Stomach (tissue), 19 donors: ENCODE measurements at places on chromosomes 1 and 21. TPM values are rescaled to one million over a fixed set of nuclear protein-coding genes. Genes with fewer than 3 reads are reported as not detected.
A peak's percentile ranks its signal among the peaks of the same experiment; 100 is the strongest.

The KCNN3 gene
- total RNA-seq = 3.5 TPM

The FCAMR gene
- total RNA-seq = not detected

The FCRL6 gene
- total RNA-seq = not detected

The TEX38 gene
- not detected for total RNA-seq

The PODN gene
- total RNA-seq = 147 TPM

The RIIAD1 gene
- not detected for total RNA-seq

The CSMD2 gene
- not detected for total RNA-seq

The USH2A gene
- total RNA-seq = not detected

- H3K27ac ChIP-seq = no peak overlapping the region
- peaks cover 92% of the 10 kb centered on the region for H3K27me3 ChIP-seq
- no peak overlapping the region for H3K4me3 ChIP-seq
- DNase-seq = peak; percentile 92
- no peaks in the 10 kb centered on the region for H3K36me3 ChIP-seq
Measured at GRCh38 chr1:63327417-63328054, 5.2 kb downstream of the FOXD3 start.

- peaks cover 36% of the 10 kb centered on the region for H3K36me3 ChIP-seq
- no peaks in the 10 kb centered on the region for H3K4me1 ChIP-seq
- DNase-seq = no peak
Measured at GRCh38 chr1:20814534-20814871, 27.4 kb upstream of the HP1BP3 start.

DNA sequence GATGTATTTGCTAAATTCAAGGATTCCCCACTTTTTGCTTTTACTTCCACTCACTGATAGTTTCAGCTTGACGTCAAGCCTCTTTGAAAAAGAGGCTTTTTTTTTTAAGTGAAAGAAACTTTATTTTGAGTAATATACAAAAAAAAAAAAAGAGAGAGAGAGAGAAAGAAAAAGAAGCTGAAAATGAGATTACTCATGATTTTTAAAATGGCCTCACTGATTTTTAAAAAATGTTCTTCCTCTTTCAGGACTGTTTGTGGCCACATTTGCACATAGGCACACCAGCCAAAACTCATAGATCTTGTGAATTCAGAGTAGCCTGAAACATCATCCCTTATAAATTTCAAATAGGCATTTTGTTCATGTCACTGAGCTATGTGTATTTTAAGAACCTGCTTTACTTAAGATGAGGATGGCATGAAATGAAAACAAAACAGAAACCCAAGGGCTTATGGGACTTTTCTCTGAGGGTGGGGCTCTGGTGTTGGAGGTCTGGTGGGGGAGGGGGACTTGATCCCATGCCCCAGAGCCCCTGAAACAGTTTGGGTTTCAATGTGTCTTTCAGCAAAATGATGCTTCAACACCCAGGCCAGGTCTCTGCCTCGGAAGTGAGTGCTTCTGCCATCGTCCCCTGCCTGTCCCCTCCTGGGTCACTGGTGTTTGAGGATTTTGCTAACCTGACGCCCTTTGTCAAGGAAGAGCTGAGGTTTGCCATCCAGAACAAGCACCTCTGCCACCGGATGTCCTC is 6.1 kb downstream of the ATF3 start:
- peaks cover 24% of the 10 kb centered on the region for H3K4me1 ChIP-seq
- H3K36me3 ChIP-seq = peaks cover 47% of the 10 kb centered on the region
- no peak overlapping the region for H3K4me3 ChIP-seq
- no peaks in the 10 kb centered on the region for H3K27me3 ChIP-seq

- peaks cover 54% of the 10 kb centered on the region for H3K36me3 ChIP-seq
- H3K27ac ChIP-seq = no peak overlapping the region
- no peak overlapping the region for H3K4me3 ChIP-seq
- no peaks in the 10 kb centered on the region for H3K27me3 ChIP-seq
- no peaks in the 10 kb centered on the region for H3K4me1 ChIP-seq
Measured at GRCh38 chr1:12415038-12415466, 185.2 kb downstream of the VPS13D start.

DNA sequence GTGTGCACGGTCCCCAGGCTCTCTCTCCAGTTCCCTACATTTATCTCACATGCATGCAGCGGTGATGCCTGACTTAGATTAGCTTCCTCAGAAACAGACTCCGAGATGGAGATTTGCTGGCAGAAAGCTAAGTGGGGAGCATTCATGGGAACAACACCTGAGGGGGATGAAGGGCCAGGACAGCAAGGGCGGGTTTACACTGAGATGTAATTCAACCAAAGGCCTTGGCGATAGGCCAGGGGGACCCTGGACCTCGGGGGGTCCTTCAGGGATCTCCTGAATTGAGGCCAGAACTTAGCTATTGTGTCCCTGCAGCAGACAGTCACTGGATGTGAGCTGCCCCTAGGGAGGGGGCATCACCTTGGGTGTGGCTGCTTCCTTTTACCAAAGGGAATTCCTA is 246.1 kb upstream of the CSF3R start:
- DNase-seq = no peak
- no peak overlapping the region for H3K4me3 ChIP-seq
- no peaks in the 10 kb centered on the region for H3K4me1 ChIP-seq
- H3K27ac ChIP-seq = no peak overlapping the region
- peaks cover 50% of the 10 kb centered on the region for H3K27me3 ChIP-seq

GRCh38 chr1:3333903-3334302 is 120.6 kb upstream of the ARHGEF16 start:
- no peaks in the 10 kb centered on the region for H3K36me3 ChIP-seq
- peak; percentile 78 for DNase-seq
- no peak overlapping the region for H3K4me3 ChIP-seq
- peak overlapping the region; percentile 8 for H3K27ac ChIP-seq
- no peaks in the 10 kb centered on the region for H3K27me3 ChIP-seq
- H3K4me1 ChIP-seq = peaks cover 55% of the 10 kb centered on the region
